Activated naive CD8-positive, alpha-beta T cell treated with anti-CD3 and anti-CD28 coated beads for 36 hours (primary cell): ENCODE measurements at places on chromosomes 16 and 17. TPM values are rescaled to one million over a fixed set of nuclear protein-coding genes. Genes with fewer than 3 reads are reported as not detected.
A peak's percentile ranks its signal among the peaks of the same experiment; 100 is the strongest.

GRCh38 chr17:80771612-80772005 is 220.0 kb upstream of the CHMP6 start:
- no peak for DNase-seq

- no peak for DNase-seq
Observed at GRCh38 chr17:72236980-72237633, 116.3 kb downstream of the SOX9 start.

- no peak for DNase-seq
Observed at GRCh38 chr16:27566417-27566816, 16.5 kb downstream of the KATNIP start.

DNA sequence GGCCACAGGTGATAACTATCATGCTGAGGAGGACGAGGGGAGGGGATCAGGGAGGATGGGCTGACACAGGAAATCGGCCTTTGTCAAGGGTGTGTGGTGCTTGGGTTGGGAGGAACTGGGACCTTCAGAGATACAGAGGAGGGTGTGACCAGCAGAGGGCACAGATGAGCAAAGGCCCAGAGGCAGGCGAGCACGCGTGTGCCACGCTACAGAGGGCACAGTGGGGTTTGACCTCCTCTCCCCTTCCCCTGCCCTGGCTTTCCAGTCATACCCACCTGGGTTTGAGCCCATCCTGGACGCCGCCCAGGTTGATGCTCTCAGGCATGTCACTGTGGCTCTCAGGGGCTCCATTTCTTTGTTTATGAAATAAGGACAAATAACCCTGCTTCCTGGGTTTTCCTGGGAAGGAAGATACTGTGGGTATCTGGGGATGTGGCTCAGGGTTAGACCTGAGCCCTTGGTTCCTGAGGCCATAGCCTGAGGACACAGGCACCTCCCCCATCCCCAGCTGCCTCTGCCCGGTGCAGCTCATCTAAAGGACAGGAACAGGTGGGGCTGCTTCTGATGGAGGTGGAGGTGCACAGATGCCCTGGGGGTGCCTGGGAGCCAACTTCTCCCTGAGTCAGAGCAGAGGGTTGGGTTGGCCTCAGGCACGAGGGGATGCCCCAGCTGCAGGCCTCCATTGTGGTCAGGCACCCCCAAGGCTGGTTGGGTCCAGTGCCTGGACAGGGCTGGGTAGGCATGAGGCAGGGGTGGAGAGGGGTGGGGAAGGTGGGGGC is 51.8 kb downstream of the BEAN1 start:
- peak; percentile 74 for DNase-seq

GRCh38 chr17:52410781-52411180 is 252.3 kb upstream of the CA10 start:
- DNase-seq, result no peak

- DNase-seq, result no peak
Observed at GRCh38 chr16:30369938-30370455, 297 bp downstream of the TBC1D10B start.

GRCh38 chr17:27241346-27241946 is 52.5 kb upstream of the WSB1 start:
- no peak for DNase-seq

DNA sequence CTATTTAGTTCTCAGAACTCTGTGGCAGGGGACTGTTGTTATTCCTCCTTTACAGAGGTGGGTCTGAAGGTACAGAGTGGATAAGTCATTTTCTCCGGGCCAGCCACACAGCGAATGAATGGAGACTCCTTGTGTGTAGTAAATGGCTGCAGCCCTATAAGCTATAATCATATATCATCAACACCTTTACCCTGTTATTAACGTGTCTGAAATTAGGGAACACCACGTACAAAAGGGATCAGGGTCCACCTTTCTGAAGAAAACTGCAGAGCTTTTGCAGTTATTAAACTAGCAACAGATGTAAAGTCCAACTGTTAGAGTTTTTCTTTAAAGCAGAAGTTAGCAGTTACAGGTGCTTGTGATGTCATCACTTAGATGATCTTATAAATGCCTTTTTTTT is 696.7 kb downstream of the MAF start:
- DNase-seq, result no peak

DNA sequence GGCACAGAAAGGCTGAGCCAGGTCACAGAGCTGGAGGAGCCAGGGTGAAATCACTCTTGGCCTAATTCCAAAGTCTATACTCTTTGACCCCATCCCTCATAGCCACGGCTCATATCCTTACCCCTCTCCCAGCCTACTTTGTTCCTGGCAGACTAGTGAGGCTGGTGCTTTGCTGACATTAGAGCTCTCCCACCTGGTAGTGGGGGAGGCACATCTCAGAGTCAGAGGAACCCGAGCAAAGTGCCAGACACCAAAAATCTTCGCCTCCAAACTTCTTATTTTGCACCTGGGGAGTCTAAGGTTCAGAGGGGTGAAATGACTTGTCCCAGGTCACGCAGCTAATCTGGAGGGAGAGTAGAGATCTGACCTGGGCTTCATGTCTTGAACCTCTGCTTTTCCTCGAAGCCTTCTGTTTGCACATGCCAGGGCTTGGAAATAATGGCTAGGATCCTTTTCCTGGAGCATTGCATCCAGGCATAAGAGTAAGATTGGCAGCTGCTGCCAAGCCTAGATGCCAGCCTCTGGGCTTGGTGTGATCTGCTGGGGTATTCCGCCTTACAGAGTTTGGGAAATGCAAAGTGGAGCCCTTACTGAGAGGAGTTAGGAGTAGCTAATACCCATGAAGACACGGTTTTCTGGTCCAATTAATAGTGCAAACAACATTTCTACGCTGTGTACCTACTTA is 126.9 kb downstream of the SPACA3 start:
- DNase-seq, result no peak

DNA sequence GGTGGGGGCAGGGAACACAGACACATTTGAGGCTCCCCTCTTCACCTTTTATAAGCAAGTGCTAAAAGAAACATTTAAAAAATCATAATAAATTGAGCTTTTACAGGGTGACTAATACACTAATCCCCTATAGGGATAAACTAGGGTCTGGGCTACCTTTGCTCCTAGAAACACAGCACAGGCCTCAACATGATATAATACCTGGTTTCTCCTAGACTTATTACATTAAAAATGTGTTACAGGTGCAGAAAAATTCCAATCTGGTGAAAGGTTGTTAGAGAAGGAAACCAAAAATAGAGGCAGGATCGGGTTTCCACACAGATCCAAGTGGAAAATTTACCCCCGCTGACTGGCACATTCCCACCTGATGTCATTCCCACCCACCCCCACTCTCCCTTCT is 124.7 kb upstream of the NOG start:
- no peak for DNase-seq

GRCh38 chr17:28643983-28644786 is 773 bp downstream of the BLTP2 start:
- peak; percentile 38 for DNase-seq

DNA sequence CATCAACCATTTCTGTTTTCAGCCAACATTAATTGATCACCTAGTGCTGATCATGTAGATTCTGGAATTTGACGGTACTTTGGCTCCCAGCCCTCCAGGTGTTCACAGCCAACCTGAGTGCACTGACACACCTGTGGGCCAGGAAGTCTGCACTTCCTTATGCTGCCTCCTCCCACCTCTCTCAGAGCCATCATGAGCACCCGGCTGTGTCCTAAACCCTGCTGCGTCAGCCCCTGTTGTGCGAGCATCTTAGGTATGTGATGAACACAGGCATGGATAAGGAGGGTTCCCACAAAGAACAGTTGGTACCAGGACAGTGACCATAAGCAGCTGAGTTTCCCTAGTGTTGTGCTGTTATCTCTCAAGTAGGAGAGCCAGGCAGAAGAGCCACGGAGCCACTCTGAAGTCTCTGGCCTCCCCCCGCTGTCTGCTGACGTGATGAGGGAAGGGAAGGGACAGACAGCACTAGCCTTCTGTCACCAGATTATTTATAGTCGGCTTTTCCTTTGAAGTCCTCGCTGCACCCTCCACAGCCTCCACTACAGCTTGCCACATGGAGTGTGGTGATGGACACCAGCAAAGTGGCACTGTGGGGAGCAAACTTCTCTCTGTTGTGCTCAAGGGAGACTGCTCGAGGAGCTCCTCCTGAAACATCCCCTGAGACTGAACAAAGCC is 162.8 kb upstream of the ANKFN1 start:
- DNase-seq, result no peak

DNA sequence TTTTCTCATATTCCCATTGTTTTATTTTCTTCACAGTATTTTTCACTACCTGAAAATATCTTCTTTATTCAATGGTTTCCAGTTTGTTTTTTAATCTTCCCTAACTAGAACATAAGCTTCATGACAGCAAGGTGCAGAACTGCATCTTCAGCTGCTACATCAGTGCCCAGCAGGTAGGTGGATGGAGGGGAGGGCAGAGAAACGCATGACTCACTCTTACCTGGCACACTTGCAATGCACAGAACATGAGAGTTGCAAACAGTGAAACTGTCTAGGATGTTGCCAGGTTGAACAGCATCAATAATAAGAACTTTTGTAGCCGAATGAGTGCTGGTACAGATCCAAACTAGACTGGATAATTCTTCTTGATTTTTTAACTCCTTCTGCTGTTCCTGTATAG is 127.1 kb downstream of the SPAG9 start:
- no peak for DNase-seq

The KRTAP17-1 gene
- total RNA-seq, result not detected

The RGS11 gene
- not detected for total RNA-seq

The CD79B gene
- total RNA-seq, result 30.5 TPM

The RAB37 gene
- 1.8 TPM for total RNA-seq

The FBXW10 gene
- not detected for total RNA-seq

The SDR42E2 gene
- total RNA-seq, result not detected

The OSBPL7 gene
- total RNA-seq, result 12.1 TPM
